Stimulated activated CD8-positive, alpha-beta memory T cell treated with anti-CD3 and anti-CD28 coated beads, Interleukin-2, amount 100 ng/mL, for 1 hour (primary cell): ENCODE measurements at places on chromosomes 4 and X.

GRCh38 chr4:139453041-139453370 is 915 bp upstream of the RAB33B start:
- DNase-seq: peak; percentile 41

DNA sequence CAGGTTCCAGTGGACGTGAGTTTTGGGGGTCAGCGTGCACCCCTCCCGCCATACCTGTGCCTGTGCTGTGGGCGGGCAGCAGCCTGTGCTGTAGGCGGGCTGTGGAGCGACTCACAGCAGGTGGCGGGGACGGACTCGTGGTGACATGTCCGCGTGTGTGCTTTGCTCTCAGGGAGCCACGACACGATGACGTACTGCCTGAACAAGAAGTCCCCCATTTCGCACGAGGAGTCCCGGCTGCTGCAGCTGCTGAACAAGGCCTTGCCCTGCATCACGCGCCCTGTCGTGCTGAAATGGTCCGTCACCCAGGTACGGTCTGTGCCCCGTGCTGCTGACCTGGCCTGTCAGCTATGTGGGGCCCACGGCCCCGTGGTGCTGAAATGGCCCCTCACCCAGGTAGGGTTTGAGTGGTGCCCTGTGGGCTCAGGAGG is 7.4 kb downstream of the PLCXD1 start:
- no peak for DNase-seq

DNA sequence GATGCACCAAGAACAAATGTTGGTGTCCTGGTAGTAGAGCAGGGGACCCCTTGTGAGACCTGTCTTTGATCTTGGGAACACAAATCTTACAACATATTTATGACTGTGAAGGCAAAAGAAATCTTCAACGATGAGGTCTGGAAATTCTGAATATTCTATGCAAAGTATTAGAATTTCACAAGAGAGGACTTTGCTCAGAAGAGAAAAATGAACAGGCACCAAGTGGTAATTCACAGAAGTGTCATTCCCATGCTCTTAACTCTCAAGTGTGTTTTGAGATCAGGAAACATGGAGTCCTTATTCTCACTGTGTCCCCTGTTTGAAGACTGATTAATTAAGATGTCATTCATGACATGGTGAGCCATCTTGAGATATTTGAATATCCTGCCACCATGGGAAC is 52.5 kb downstream of the COQ2 start:
- no peak for DNase-seq

DNA sequence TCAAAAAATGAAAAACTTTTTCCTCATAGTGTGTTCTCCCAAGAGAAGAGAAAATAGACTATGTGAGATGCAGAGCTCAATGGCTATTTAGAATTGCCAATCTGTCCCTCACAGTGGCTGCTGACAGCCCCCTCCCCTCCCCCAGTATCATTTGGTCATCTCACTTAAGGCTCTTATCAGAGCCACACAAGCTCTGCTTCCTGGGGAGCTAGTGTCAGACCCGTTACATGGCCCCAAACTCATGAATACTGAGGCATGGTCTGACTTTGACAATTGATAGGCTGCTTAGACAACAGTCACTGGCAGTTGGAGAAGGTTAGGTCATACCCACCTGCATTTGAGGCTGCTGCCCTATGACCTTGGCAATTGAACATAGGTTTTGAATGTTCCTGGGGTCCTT is 15.3 kb downstream of the RNF150 start:
- DNase-seq: no peak

DNA sequence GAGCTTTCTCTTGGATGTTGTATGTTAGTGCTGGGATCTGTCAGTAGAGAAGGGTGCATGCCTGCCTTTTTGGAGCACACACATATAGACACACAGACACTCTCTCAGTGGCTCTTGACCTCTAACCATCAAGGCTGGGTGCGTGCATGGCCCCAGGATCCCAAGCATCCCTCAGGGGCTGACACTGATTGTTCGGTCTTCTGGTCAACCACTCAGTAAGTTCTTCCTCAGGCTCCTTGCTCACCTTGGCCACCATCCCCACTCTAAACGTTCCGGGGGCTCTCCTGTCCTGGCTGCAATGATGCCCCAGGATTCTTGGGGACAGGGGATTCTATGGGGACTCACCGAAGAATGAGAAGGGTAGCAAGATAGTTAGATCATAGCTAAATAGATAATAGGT is 179.6 kb downstream of the SHOX start:
- no peak for DNase-seq

GRCh38 chr4:113355550-113356371 is 306.3 kb downstream of the ANK2 start:
- DNase-seq: peak; percentile 37

- no peak for DNase-seq
Measured at GRCh38 chr4:139589336-139590018, 33.5 kb upstream of the SETD7 start.

GRCh38 chr4:8082517-8083055 is 76.0 kb downstream of the ABLIM2 start:
- no peak for DNase-seq

DNA sequence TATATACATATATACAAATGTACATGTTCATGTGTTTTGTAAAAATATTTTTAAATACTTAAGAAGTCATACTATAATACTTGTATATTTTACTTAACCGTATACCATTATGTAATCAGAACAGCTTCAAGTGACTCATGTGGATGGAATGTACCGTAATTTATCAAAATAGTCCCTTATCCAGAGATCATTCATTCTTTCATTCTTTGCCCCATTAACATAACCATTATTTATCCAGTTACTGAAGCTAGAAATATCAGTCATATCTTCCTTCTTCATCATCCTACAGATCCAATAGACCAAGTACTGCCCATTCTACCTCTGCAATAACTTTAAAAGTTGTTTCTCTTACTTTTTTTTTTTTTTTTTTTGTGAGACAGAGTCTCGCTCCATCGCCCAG is 164.2 kb downstream of the MAB21L2 start:
- no peak for DNase-seq

DNA sequence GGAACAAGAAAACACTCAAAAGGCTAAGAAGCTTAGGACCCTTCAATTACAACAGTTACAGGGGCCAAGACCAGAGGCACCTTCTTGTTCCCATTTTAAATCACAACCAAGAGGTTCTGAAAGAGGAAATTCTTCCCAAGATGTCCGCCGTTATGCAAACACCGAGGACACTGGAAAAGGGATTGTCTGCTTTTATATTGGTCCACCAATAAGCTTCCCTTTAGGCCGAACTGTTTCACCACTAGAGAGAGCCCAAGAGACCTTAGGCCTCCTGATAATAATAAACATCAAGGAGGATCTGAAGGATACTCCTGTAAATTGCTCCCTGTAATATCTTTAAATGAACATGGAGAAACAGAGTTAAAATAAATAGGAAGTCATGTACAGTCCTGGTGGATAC is 92.6 kb upstream of the NLRP2B start:
- no peak for DNase-seq

DNA sequence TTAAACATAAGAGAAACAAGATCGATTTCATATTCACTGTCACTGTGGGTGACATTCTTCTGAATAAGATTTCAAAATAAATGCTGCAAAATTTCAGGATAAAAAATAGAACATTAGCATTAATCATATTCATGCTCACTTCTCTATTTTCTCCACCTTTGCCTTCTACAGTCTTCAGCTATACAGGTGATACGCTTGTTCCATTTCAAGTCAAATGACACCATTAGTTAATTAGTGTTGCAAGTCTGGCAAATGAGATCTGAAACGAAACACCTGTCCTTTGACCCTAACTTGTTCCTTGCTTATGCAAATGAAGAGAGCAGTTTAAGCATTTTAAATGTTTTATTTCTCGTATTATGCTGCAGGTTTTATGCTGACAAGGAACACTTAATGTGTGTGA is 667.5 kb upstream of the MAGEB2 start:
- no peak for DNase-seq

- no peak for DNase-seq
Measured at GRCh38 chr4:105139646-105140045, 7.0 kb upstream of the TET2 start.

- no peak for DNase-seq
Measured at GRCh38 chrX:1596676-1597344, 5.4 kb downstream of the AKAP17A start.

GRCh38 chrX:17638731-17639130 is 98.6 kb upstream of the SCML1 start:
- DNase-seq: no peak

- DNase-seq: no peak
Measured at GRCh38 chr4:20486433-20486832, 213.8 kb upstream of the PACRGL start.

DNA sequence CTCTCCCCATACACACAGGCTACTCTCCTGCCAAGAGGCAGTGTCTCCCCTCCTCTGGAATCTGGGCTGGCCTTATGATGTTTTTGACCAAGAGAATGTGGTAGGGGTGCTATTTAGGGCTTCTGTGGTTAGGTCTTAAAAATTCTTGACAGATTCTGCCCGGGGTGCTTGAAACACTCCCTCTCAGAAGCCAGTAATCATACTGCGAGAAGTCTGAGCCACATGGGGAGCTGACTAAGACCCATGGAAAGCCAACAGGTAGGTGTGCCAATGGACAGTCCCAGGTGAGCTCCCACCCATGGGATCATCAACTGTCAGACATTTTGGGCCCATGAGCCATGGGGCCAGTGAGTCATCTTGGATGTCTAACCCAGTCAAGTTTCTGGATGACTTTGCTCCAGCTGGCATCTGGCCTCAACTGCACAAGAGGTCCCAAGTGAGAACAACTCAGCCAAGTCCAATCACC is 315.7 kb downstream of the FBXW7 start:
- no peak for DNase-seq

DNA sequence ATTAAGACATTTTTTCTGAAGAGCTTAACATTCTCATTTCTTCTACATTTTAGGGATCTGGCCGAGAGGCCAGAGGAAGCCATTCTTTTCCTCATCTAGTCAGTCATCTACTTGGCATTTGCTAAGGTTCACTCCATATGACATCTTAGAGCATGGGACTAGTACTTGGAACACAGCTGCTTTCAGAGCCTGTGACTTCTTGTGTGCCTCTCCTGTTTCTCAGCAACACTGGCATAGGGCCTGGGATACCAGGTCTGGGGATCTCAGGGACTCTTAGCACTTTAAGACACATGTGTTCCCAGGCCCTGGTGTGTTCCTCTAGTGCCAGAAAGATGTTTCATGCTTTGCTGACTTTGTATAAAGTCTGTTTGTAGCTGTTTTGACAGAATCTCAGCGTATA is 7.3 kb downstream of the PLP1 start:
- DNase-seq: no peak

GRCh38 chrX:23127586-23127985 is 127.8 kb downstream of the DDX53 start:
- no peak for DNase-seq

GRCh38 chrX:63754136-63754859 is 30.7 kb downstream of the ARHGEF9 start:
- DNase-seq: no peak

GRCh38 chr4:151184523-151185458 is 85.4 kb downstream of the RPS3A start:
- no peak for DNase-seq

DNA sequence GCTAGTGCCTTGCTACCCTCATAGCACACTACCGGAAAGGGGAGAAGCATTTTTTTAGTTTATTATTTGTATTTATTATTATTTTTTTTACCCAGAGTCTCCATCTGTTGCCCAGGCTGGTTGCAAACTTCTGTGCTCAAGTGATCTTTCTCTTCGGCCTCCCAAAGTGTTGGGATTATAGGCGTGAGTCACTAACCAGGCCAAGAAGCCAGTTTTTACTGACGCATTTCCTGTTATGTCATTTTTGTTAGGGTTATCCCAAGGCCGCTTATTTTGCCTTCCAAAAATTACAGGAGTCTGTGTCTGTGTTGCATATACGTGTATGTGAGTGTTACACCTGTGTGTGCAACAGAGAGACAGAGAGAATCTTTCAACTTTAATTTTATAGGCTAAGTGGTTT is 404.5 kb downstream of the GBA3 start:
- no peak for DNase-seq

DNA sequence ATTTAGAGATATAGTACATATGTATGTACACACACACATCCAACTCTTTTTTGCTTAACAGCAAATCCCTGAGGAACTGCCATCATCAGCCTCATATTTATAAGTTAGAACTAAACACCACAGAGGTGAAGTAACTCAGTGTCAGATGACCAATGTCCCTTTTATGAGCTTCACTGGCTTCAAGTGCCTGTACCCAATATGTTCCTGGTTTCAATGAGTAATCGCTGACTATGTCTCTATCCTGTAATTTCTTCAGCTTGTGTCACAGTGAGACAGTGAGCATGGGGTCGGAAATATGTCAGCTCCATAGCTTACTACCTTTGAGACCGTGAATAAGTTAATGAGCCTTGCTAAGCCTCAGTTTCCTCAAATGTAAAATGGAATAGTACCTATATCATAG is 136.2 kb upstream of the RASGEF1B start:
- DNase-seq: no peak

GRCh38 chr4:568962-569361 is 7.1 kb downstream of the TMEM271 start:
- no peak for DNase-seq

DNA sequence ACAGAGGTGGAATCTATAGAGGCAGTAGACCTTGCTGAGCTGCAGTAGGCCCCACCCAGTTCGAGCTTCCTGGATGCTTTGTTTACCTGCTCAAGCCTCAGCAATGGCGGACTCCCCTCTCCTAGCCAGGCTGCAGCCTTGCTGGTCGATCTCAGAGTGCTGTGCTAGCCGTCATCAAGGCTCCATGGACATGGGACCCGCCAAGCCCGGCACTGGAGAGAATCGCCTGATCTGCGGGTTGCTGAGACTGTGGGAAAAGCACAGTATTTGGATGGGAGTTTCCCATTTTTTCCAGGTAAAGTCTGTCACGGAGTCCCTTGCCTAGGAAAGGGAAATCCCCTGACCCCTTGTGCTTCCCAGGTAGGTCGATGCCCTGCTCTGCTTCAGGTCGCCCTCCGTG is 124.8 kb upstream of the KLF8 start:
- DNase-seq: no peak

DNA sequence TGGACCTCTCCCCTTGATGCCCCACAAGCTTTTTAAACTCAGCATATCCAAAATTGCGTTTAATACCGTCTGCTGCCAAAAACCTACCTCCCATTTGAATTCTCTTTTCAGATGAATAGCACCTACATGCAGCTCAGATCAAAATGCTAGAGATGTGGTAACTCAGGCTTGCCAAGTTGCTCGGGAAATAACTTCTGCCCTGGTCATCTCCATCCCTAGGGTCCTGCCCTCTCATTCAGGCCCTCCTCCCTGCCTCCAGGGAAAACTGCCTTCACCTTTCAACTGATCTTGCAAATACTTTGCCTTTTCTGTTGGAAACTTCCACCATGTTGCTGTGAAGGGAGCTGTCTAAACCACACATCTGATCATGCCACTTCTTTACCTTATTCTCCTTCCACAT is 114.1 kb downstream of the SPRY1 start:
- DNase-seq: no peak

DNA sequence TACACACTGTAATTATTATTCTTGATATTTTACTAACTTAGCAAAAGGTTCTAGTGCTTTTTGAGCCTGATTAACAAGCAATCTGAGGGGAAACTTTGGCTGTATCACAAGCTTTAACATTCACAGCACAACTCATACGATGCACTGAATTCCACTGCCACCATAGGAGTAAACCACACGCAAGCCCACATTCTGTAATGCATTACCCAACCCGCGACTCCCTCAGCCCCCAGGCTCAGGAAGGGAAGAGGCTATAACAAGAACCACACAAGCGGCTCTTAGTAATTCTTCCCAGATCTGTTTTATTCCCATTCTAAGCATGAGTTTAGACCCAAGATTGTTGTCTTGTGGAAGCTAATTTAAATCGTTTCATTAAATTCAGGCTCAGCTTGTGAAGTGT is 138.5 kb upstream of the TBL1X start:
- DNase-seq: no peak
